ENCODE measurements at places on chromosomes 3 and 15. TPM values are rescaled to one million over a fixed set of nuclear protein-coding genes. Genes with fewer than 3 reads are reported as not detected.

The CCDC54 gene
- total RNA-seq = not detected

The ADAMTS17 gene
- 0.49 TPM for total RNA-seq

GRCh38 chr3:49790626-49791411 lies 4.5 kb upstream of the IP6K1 start:
- H3K4me1 ChIP-seq = peaks cover 14% of the 10 kb centered on the region
- H3K4me3 ChIP-seq = no peak overlapping the region
- H3K27me3 ChIP-seq = no peaks in the 10 kb centered on the region
- no peak for DNase-seq
- H3K36me3 ChIP-seq = no peaks in the 10 kb centered on the region

DNA sequence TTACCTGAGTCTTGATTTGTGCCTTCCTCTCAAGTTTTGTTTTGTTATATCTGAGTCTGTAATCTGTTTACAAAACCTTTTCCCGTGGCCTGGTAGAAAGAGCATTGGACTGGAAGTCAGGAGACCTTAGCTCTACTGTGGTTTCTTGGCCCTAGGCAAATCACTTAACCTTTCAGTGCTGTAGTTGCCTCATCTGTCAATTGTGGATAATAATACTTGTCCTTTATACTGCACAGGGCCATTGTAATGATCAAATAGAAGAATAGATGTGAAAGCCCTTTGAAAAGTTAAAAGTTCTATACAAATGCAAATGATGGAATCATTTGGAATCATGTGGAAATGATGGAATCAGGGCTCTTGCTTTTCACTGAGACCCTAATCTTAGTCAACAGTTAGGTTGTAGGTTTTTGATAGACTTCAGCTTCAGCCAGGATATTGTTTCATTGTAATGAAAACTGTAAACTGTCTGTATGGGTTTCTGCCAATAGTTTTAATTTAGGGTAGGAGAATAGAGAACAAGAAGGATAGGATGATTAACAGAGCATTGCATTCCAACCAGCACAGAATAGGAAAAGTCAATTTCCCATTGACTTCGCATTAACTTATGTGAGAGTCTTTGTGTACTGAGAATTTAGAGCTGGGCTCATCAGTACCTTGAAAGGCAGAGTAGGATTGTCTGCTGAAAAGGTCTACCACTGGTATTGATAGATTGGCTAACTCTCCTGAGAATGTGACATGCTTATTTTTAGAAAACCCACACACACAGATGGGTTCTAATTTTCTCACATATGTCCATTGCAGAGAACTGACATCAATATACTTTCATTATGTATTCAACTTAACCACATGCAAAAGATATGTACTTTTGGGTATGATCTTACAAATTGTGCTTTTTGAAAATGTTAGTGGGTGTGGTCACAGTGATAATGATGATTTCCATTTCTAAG lies 21.8 kb downstream of the MAP2K5 start:
- H3K4me3 ChIP-seq = no peak overlapping the region
- peaks cover 16% of the 10 kb centered on the region for H3K36me3 ChIP-seq
- H3K4me1 ChIP-seq = peaks cover 20% of the 10 kb centered on the region

GRCh38 chr3:60847791-60848190 lies 403.5 kb downstream of the FHIT start:
- H3K27ac ChIP-seq = no peak overlapping the region
- H3K4me3 ChIP-seq = no peak overlapping the region
- no peaks in the 10 kb centered on the region for H3K27me3 ChIP-seq
- no peaks in the 10 kb centered on the region for H3K36me3 ChIP-seq

- H3K27me3 ChIP-seq = peaks cover 27% of the 10 kb centered on the region
- H3K4me3 ChIP-seq = no peak overlapping the region
- peaks cover 3% of the 10 kb centered on the region for H3K4me1 ChIP-seq
Measured at GRCh38 chr15:60945196-60945595, 283.9 kb downstream of the RORA start.

The LARP6 gene
- total RNA-seq = not detected

GRCh38 chr3:45666757-45667431 lies 22.3 kb upstream of the SACM1L start:
- peak; percentile 36 for DNase-seq
- no peak overlapping the region for H3K4me3 ChIP-seq
- peaks cover 54% of the 10 kb centered on the region for H3K4me1 ChIP-seq
- peaks cover 30% of the 10 kb centered on the region for H3K36me3 ChIP-seq
- H3K27ac ChIP-seq = peak overlapping the region; percentile 79
- H3K27me3 ChIP-seq = no peaks in the 10 kb centered on the region

The SPPL2A gene
- total RNA-seq = 53.1 TPM

Data from activated CD4-positive, alpha-beta T cell treated with anti-CD3 and anti-CD28 coated beads for 36 hours (primary cell).